Activated naive CD8-positive, alpha-beta T cell treated with anti-CD3 and anti-CD28 coated beads, Interleukin-2, amount 50 U/mL, for 24 hours (primary cell): ENCODE measurements at places on chromosomes 5 and 9.

DNA sequence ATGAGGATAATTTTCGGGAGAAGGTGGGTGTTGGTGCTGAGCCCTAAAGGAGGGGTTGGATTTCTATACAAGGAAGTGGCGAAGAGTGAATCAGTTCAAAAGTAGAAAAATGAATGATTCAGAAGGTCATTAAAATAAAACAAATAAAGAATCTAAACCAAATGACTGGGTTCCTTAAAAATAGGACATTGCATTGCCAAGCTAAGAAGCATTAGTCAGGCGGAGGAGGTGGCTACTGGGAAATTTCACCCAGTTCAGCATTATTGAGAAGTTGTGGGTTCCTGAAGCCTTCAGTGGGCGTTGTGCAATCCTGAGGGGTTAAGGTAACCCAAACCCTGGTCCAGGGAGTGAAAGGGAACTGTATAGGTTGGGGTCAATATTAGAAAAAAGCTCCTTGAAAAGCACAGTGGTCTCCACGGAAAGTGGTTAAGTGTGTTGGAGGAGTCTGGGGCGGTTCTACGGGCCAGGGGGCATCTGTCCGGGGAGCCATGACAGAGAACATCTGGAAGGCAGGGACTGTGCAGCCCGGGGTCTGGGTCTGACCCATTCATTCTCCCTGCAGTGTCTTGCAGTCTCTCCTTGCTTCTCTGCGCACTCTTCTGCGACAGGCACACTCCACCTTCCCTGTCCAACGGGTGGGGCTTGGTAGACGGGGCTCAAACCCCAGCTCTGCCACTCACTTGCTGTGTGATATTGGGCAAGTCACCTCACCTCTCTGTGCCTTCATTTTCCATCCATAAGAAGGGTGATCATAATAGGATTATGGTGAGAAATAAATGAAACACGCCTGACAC lies 27.6 kb upstream of the DUSP1 start:
- no peak overlapping the region for H3K27ac ChIP-seq
- no peaks in the 10 kb centered on the region for H3K27me3 ChIP-seq
- H3K36me3 ChIP-seq: no peaks in the 10 kb centered on the region

DNA sequence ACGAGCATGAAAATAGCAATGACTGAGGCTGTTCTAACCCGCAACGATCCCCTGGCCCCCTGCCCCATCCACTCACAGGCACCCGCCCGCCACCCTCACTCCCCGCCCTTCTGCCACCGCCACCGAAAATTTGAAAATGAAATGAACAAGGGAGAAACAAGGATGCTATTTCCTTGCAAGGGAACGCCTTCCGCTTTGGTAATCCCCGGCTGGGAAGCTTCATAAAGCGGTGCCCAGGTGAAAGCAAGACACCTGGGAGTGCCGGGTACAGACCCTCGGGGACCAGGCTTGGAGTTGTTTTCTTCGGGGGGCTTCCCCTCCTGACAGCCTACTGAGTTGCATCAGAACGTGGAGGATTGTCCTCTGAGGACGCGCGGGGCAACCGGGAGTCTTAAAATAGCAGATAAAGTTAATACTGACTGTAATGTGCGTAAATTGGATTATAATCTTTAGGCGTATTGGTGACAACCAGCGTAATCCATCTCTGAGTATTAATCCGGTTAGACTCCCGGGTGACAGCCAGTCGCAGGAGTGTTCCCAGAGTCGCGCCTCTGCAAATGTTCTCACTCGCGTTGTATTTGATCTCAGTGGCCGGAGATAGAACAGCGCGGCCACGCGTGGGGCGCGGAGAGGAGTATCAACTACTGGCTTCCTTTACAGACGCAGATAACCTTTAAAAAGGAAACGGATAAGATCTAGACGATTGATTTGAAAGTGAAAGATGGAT lies 885 bp upstream of the MLLT3 start:
- peak; percentile 62 for DNase-seq
- H3K4me1 ChIP-seq: peaks cover 41% of the 10 kb centered on the region
- H3K27me3 ChIP-seq: no peaks in the 10 kb centered on the region
- peaks cover 14% of the 10 kb centered on the region for H3K36me3 ChIP-seq

- no peaks in the 10 kb centered on the region for H3K4me1 ChIP-seq
- no peak overlapping the region for H3K4me3 ChIP-seq
- H3K36me3 ChIP-seq: peaks cover 2% of the 10 kb centered on the region
- H3K27me3 ChIP-seq: no peaks in the 10 kb centered on the region
Observed at GRCh38 chr5:83244516-83244915, 167.2 kb downstream of the XRCC4 start.

DNA sequence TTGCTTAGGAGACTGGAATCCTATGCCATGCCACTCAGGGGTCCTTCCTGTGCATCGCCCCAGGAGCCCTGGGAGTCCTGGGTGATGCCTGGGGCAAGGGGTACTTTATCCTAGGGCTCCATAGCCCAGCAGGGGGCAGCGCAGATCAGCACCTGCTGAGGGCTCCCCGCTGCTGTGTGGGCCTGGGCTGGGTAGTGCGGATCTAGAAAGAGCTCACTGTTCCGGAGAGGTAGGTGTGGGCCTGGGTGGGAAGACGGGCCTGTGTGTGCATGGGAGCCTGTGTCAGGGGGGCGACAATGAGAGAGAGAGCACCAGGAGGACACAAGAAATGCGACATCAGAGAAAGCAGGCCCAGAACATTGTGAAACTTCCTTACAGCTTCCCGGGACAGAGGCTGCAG lies 11.4 kb upstream of the DAB2IP start:
- DNase-seq: peak; percentile 59
- H3K27me3 ChIP-seq: peaks cover 7% of the 10 kb centered on the region
- no peak overlapping the region for H3K27ac ChIP-seq
- no peaks in the 10 kb centered on the region for H3K4me1 ChIP-seq
- no peaks in the 10 kb centered on the region for H3K36me3 ChIP-seq
- no peak overlapping the region for H3K4me3 ChIP-seq

DNA sequence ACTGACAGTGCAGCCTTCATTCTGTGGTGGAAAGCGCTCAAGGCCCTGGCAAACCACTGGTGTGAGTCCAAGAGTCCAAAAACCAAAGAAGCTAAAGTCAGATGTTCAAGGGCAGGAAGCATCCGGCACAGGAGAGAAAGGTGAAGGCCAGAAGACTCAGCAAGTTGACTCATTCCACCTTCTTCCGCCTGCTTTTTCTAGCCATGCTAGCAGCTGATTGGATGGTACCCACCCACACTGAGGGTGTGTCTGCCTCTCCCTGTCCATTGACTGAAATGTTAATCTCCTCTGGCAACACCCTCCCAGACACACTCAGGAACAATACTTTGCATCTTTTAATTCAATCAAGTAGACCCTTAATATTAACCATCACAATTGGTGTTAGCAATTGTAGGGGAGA lies 296.1 kb downstream of the NDUFS4 start:
- peaks cover 2% of the 10 kb centered on the region for H3K36me3 ChIP-seq
- H3K27ac ChIP-seq: no peak overlapping the region
- no peak for DNase-seq

DNA sequence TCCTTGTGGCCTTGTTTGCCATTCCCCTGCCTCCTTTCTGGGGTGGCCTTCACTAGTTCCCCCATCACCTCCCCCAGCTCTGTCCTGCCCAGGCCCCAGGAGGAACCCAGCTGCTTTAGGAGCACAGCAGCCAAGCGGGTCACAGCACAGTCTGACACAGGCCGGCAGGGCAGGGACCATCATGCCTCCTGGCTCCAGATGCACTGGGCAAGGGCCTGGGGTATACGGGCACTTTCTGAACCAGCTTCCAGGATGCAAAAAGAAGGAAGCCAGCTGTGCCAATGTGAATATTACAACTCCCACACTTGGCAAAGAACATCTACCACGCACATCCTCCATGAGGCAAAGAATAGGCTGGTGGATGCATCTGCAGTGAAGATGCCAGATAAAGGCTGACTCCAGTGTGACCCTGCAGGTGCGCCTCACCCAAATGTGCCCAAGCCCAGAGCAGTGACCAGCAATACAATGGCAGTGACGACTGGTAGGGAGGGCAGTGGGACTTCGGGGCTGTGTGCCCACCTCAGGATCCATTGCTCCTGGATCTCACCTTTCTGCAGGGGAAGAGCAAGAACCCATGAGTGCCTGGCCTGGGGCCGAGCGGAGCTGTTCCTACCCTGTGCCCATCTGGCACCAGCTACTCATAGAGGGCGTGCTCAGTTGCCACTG lies 6.3 kb upstream of the IL3 start:
- peaks cover 48% of the 10 kb centered on the region for H3K4me1 ChIP-seq
- H3K36me3 ChIP-seq: no peaks in the 10 kb centered on the region
- no peaks in the 10 kb centered on the region for H3K27me3 ChIP-seq
- no peak overlapping the region for H3K4me3 ChIP-seq

DNA sequence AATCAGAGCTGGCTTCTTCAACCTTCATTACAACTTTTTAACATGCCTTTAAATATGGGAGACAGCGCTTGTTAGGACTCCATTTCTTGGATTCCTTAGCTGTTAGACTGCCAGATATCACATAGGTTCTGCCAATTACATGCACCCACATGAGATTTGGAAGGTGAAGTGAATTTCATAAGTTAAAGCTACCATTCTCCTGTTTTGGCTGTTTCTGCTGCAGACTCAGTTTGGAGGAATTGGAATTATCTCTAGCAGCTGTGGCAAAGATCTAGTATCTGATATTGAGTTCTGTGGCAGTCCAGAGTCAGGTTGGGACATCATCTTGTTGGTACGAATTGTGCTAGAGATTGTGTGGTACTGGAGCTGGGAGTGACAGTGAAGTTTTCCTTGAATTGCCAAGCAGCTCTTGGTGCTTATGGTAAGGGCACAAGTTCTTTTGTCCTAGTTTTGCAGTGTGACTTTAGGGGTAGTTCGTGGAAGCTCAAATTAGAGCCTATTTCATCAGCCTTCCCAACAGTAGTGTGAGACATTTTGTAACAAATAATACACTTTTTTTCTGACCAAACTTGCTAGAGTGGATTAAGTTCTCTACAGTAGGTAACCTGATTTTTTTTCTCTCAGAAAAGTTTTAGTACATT lies 9.1 kb upstream of the PJA2 start:
- H3K4me1 ChIP-seq: peaks cover 6% of the 10 kb centered on the region
- peaks cover 6% of the 10 kb centered on the region for H3K27me3 ChIP-seq
- no peak for DNase-seq
- H3K4me3 ChIP-seq: no peak overlapping the region

DNA sequence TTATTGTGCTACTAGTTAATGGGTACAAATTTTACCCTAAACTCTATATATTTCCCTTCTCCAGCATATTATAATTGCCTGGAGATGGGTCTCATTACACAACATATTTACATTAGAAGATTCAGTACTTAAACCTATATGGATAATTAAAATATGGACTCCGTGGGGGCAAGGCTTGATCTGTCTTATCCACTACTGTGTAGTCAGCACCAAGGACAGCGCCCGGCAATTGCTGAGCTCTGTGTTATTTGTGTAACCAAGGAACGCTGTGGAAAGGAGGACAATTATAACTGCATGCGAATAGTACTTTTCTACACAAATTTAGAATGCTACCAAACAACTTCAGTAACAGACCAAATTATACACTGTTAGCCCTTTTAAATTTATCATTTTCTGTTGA lies 77.7 kb downstream of the DNAH5 start:
- no peaks in the 10 kb centered on the region for H3K27me3 ChIP-seq
- no peaks in the 10 kb centered on the region for H3K4me1 ChIP-seq
- peak; percentile 16 for DNase-seq
- no peak overlapping the region for H3K4me3 ChIP-seq
- no peaks in the 10 kb centered on the region for H3K36me3 ChIP-seq
- no peak overlapping the region for H3K27ac ChIP-seq

GRCh38 chr5:158055111-158055501 lies 196.2 kb upstream of the CLINT1 start:
- no peaks in the 10 kb centered on the region for H3K36me3 ChIP-seq
- no peak overlapping the region for H3K27ac ChIP-seq
- peaks cover 16% of the 10 kb centered on the region for H3K27me3 ChIP-seq
- DNase-seq: no peak
- no peaks in the 10 kb centered on the region for H3K4me1 ChIP-seq
- H3K4me3 ChIP-seq: no peak overlapping the region

- no peak for DNase-seq
- no peak overlapping the region for H3K4me3 ChIP-seq
- H3K36me3 ChIP-seq: peaks cover 40% of the 10 kb centered on the region
- H3K4me1 ChIP-seq: peaks cover 47% of the 10 kb centered on the region
- no peaks in the 10 kb centered on the region for H3K27me3 ChIP-seq
- H3K27ac ChIP-seq: no peak overlapping the region
Observed at GRCh38 chr9:125655066-125655633, 51.9 kb downstream of the MAPKAP1 start.

GRCh38 chr5:765948-766631 lies 18.4 kb downstream of the ZDHHC11B start:
- no peak overlapping the region for H3K27ac ChIP-seq
- no peaks in the 10 kb centered on the region for H3K36me3 ChIP-seq
- H3K27me3 ChIP-seq: no peaks in the 10 kb centered on the region

GRCh38 chr5:42506662-42507061 lies 83.4 kb downstream of the GHR start:
- H3K27ac ChIP-seq: no peak overlapping the region
- H3K27me3 ChIP-seq: peaks cover 3% of the 10 kb centered on the region
- H3K4me1 ChIP-seq: no peaks in the 10 kb centered on the region
- DNase-seq: no peak

DNA sequence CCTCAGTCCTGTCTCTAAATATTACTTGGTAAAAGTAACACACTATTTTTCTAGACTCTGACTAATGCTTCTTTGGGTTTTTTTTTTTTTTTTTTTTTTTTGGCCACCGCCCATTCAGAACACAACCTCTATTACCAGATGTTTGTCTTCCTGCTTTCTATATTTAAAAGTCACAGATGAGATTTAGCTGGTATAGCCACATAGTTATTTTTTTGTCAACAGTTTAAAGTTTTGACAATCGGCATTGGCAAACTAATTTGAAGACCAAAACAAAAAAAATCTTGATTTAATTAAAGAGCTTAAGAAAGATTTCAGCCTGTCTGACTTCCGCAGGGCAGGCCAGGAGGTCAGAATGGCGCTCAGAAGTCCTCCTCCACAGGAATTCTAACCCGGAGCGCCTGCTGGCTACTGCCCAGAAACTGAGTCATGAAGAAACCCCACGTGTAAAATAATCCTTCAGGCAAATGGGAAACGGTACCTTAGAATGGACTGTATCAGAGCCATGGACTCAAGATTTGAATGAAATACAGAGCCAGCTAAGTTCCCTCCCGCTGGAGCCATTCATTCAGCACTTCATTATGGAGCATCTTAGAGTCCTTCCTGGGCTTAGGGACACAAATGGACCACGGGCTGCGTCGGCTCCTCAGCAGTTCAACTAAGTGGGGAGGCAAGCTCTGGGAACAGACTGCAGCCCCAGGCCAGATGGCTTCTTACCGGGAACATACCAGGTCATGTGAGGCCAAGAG lies 55.6 kb downstream of the PTPDC1 start:
- H3K27me3 ChIP-seq: no peaks in the 10 kb centered on the region
- no peaks in the 10 kb centered on the region for H3K36me3 ChIP-seq
- no peak overlapping the region for H3K4me3 ChIP-seq
- no peak overlapping the region for H3K27ac ChIP-seq

- DNase-seq: no peak
- no peak overlapping the region for H3K4me3 ChIP-seq
- H3K27me3 ChIP-seq: peaks cover 18% of the 10 kb centered on the region
Observed at GRCh38 chr5:142544946-142545649, 140.8 kb downstream of the FGF1 start.

DNA sequence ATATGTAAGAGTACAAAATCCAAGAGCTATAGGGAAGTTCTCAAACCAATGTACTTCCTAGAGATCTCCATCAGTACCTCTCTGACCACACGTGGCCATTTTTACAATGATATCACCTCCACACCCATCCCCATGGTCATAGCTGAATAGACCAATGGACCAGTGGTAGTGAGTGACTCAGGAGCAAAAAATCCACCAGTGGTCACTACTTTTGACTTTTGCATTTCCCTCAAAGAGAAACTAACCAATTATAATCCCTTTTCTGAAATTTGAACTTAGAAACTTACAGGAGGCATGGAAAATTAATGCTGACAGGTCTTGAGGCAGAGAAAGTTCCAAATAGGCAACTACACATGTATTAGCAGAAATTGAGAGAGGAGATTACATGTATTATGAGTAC lies 238.4 kb downstream of the TRPM3 start:
- DNase-seq: no peak
- no peaks in the 10 kb centered on the region for H3K4me1 ChIP-seq
- H3K27ac ChIP-seq: no peak overlapping the region
- H3K27me3 ChIP-seq: no peaks in the 10 kb centered on the region
- no peak overlapping the region for H3K4me3 ChIP-seq
